ENCODE measurements at places on chromosomes 5 and 9.

GRCh38 chr5:40437452-40437861, 242.3 kb upstream of the PTGER4 start:
- DNase-seq: no peak

DNA sequence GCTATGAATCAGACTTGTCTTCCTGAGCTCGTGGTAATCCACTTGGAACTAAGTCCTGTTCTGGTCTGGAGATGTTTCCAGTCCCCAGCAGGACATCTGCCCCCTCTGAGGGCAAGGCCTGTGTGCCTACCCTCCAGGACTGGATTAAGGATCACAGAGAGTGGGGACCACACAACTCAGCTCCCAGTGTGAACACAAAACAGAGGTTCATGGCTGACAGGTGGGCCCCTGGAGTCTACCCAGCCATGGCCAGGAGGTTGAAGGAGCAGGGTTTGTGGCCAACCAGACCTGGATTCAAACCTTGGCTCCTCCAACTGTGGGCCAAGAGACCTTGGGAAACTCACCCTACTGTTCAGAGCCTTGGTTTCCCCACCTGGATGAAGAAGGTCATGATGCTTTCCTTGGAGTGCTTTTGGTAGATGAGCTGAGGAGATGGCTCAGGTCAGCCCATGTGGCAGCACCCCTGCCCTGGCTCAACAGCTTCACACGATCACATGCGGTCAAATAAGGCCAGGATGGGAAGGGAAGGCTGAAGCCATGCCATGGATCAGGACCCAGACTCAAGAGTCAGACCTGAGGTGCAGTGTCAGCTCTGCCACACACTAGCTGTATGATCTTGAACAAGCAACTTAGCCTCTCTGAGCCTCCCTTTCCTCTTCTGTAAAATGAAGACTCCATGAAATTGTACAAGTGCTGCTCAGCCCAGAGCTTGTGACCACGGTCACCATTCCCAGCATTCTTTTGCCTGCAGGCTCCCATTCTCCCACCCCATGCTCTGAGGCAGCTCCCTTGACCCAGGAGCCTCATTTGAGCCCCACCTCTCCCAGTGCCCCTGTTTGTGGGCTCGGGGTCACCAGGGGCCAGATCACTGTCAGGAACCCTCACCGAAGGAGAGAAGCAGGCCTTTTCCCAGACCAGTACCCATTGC, 27.3 kb upstream of the ANGPTL2 start:
- DNase-seq: no peak

- DNase-seq: no peak
Observed at GRCh38 chr9:86626802-86627201, 272.6 kb upstream of the TUT7 start.

DNA sequence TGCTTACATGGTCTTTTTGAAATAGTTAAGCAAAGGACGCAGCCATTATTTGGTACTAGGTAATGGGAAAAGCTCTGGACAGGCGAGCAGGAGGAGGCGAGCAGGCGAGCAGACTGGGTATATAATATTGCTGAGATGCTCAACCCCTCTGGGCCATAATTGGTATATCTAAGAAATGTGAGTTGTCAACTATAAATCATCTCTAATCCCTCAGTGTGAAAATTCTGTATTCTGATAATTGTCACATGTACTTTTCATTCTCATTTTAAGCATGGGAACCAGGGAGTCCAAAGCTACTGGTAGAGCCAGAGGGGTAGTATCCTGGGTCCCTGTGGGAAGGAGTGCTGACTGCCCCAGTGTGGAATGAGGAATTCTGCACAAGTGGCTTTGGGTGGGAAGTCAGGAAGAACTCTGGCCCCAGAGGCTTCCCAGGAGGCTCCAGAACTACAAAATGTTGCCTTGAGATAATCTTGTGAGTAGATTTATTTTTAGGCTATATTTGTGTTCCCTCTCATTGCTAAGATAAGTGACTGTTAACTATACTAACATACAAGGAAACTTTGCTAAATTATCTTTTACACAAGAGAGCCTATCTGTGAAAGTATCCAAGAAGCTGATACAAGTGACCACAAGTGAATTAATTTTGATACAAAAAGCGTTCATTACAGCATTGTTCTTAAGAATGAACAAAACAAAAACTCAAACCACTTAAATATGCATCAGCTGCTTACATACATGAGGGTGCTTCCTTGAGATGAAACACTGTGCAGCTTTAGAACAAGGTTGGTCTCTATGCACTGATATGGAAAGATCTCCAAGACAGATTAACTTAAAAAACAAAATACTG, 70.5 kb upstream of the TNFAIP8 start:
- DNase-seq: no peak

GRCh38 chr5:59529239-59529638, 364.3 kb downstream of the PDE4D start:
- DNase-seq: no peak

DNA sequence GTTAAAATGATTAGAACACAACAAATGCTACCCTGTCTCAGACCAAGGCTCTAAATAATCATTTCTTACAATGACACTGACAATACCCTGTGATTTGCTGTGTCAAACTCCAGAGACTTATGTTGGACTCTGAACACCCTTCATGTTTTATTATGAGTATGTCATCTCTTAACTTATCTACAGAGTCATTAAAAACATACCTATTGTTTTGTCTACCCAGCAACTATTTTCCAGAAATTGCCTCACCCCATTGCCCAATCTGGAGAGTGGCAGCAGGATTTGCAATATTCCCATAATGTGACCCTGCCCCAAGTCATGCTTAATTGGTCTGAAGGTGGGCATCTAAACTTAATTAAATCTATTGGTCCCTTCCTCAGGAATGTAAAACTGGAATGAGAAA, 23.0 kb upstream of the KIF2A start:
- no peak for DNase-seq

DNA sequence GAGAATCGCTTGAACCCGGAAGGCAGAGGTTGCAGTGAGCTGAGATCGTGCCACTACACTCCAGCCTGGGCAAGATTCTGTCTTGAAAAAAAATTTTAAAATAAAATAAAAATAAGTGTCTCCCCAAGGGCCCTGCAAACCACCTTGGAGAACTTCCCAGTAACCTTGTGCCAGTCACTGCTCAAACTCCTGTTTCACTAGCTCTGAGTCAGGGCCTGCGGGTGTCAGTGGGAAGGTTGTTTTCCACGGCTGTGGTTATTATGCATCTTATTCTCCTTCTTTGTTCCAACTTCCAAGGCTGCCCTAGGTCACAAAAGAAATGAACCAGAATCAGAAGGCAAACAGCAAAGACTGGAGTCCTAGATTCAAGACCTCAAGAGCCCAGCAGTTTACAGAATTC, 246.7 kb downstream of the ADAMTSL1 start:
- no peak for DNase-seq

DNA sequence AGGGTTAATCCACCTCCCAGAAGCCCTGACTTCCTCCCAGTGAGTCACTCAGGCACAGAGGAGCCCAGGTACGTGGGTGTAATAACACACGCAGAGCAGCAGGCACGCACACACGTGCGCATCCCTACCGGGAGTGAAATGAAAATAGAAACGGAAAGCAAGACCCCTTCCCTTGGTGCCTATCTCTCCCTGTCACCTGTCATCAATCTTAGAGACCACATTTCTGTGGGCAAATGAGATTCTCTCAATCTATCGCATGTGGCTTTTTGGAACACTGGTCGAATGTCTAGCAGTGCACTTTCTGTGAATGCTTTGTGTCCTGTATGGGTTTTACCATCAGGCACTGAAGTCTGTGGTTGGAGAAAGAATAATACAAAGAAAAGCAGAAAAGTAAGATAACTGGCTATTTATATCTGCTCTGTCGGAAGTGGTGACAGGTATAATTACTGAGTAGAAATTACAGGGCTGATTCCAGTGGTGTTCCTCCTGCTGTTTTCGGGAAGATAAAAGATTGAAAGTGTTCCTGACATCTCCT, 137.7 kb upstream of the GRIA1 start:
- no peak for DNase-seq

GRCh38 chr9:107594908-107595530, 105.5 kb upstream of the KLF4 start:
- no peak for DNase-seq

DNA sequence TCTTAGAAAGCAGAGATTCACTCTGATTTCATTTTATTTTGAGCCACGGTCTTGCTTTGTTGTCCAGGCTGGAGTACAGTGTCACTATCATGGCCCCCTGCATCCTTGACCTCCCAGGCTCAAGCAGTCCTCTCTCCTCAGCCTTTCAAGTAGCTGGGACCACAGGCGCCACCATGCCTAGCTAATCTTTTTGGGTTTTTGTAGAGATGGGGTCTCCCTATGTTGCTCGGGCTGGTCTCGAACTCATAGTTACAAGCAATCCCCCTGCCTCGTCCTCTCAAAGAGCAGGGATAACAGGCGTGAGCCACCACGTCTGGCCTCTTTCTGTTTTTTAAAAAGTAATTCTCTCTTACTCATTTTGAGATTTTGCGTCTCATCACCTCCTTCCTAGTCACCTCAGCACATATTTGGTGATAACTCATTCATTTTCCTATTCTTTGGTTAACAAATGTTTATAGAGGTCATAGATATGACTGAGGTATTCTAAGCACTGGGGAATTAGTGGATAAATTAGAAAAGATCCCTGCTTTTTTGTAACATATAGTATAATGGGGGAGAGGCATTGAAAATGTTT, 10.8 kb upstream of the DCP2 start:
- DNase-seq: no peak

GRCh38 chr5:176901260-176902101, 2.3 kb upstream of the HK3 start:
- DNase-seq: no peak

DNA sequence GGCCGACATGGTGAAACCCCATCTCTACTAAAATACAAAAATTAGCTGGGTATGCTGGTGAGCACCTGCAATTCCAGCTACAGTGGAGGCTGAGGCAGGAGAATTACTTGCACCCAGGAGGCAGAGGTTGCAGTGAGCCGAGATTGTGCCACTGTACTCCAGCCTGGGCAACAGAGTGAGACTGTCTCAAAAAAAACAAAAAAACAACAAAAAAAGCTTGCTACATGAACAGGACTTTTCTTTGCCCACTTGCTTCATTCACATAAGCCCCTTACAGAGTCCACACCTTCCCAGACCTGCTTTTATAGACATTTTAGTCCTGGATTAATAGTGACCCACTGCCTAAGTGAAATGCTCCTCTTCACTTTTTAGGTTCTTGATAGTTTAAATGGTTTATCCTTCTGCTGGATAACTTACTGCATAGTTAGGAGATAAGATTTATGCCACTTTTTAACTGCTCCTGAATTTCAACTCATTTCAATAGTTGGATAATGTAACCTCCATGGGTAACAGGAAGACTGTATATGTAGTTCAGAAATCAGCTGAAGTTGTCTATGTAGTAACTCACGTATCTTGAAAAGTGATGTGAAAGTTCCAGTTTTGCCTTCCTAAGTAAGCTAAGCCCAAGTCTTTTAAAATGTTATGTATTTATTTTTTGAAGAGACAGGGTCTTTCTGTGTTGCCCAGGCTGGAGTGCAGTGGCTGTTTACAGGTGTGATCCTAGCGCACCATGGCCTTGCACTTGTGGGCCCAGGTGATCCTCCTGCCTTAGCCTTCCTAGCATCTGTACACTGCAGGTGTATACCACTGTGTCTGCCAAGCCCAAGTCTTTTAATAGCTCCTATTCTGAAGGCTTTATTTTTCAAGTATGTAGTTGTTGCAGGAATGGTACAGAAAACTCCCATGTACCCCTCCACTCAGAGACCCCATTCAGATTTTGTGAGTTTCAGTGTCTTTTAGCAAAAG, 19.7 kb downstream of the SUB1 start:
- no peak for DNase-seq
